ENCODE measurements at places on chromosomes 11 and 22.

DNA sequence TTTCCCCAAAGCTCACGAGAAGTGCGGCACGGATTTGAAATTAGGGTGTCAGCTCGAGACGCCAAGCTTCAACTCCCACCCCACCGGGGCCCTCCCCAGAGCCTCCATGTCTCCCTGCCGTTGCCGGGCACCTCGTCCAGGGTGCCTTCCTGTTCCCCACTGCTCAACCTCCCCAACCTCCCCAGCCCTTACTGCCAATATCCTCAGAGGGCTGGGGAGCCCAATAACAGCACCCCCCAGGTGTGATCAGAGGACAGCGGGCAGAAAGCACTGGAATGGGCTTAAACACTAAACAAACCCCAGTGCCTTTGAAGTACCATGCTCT lies 1336.4 kb downstream of the TBC1D22A start:
- DNase-seq = no peak

DNA sequence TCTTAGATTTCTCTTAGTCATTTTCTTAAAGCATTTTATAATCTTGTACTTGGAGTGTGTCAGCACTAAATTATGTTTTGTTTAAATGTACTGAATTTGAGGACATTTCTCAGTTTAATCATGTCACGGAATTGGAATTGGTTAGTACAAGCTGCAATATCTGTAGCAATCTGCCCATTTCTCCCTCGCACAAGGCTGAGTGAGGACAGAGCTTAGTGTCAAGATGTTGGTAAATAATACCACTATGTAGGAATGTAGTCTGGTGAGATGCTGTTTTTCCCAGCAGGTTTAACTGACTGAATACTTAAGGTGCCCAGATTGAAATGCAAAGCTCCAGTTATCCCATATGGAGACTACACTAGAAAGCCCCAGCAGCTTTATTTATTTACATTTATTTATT lies 30.6 kb downstream of the SREBF2 start:
- DNase-seq = no peak

- no peak for DNase-seq
Observed at GRCh38 chr22:48607901-48608662, 1219.6 kb downstream of the BRD1 start.

DNA sequence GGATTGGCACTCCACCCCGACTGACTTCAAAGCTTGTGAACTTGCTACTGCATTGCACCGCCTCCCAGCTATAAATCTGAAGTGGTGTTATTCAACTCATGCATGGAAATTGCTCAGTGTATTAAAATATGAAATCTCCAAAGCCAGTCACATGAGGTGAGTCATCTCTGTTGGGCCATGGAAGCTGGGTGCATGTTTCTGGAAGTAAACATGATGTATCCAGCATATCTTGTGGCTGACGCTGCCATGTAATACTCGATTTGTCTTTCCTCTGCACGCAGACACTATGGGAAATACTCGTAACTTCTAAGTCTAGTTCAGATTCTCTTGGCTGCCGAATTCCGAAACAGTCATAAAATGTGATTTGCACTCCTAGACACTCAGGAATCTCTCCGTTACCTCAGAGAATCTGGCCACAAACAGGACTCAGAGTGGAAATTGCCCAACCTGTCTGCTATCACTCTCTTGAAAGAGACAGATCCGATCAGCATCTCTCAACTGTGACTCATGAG lies 154.9 kb upstream of the MPPED2 start:
- no peak for DNase-seq

DNA sequence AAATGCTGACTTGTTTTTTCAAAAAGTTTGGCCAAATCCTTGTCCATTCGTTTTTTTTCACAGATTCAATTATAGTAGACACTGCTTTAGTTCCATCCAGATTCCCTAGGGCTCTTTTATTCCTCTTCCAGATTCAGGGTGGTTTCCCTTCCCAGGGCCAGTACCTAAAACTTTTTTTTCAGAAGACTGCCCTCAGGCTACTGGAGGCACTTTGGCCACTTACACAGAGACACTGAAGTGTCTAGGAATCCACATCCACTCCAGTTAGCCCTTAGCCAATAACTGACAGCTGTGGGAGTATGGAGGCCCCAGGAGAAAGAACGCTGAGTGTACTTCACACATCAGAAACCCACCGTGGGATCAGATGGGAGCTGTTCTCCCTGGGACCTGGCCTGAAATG lies 77.3 kb downstream of the CCDC34 start:
- DNase-seq = no peak

DNA sequence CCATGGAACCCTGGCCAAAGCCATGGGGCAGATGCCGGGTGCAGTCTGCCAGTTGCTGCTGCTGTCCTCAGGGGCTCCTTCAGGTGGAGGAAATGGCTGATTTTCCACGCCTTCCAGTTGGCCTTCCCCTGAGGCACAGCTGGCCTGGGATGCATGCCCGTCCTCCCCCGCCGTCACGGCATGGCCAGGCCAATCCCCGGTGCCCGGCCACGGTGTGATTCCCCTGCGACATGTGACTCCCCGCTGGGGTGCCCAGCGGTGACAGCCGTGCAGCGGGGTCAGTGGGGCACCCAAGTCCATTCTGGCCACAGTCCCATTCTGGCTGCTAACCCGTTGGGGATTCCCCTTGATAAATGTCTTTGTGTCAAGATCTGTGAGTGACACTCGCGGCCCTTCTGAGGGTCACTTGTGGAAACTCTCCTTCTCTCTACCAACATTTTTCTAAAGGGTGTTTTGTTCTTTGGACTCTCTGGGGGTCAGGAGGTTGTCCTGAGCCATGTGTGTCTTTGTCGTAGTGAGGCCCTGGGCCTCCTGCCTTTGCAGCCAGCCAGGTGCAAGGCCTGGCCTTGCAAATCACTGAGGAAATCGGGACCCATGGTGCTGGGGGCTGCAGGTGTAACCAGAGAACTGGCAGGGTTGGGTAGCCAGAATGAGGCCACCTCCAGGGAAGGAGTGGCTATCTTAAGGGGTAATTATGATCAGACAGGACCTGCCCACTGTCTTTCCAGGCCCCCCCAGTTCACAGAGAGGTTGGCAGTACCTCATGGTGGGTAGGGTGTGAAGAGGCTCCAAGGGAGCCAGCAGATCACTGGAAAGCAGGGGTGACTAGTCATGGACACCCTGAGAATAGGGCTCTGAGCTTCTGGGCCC lies 37.1 kb downstream of the KCNQ1OT1 start:
- no peak for DNase-seq
